Bronchial epithelial cell (primary cell): ENCODE measurements at places on chromosomes 6 and 20.

DNA sequence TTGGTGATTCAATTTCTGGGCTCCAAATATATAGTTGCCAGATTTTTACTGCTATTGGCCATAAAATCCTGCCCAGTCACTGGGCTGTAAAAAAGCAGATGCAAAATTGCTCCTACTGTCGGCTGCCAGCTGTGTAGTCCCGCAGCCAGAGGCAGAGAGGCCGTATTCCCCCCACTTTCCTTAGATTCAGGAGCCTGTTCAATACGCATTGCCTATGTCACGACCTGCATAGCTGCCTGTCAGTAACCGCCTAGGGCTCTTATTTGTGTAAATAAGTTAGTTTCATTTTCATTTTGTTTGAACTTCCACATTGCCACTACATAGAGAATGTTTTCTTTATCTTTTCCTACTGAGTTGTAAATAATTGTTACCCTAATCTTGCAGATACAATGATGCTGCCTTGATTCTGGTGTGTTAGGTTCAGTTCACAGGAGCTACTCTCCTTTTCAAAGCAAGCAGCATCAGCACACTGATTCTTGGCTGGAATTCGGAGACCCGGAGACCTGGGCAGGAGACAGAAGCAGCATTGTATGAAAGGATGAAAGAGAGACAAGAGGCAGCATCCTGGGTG lies 46.0 kb upstream of the UST start:
- DNase-seq, result peak; percentile 37

DNA sequence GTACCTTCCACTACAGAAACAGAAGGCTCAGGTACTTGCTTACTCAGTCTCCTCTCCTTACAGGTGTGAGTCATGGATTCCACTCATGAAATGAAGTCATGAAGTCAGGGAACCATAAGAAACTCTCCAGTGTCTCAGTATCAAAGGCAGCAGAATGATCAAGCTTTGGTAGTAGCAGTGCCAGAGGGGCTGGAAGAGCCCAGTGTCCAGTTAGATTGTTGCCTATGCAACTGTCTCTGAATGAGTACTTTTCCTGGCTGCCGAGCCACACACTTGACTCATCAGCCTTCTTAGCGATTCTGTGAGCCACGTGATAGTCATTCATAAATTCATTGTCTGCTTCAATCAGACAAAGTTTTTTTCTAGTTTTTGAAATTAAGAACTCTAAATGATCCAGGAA lies 52.2 kb upstream of the DTNBP1 start:
- peak; percentile 95 for DNase-seq

DNA sequence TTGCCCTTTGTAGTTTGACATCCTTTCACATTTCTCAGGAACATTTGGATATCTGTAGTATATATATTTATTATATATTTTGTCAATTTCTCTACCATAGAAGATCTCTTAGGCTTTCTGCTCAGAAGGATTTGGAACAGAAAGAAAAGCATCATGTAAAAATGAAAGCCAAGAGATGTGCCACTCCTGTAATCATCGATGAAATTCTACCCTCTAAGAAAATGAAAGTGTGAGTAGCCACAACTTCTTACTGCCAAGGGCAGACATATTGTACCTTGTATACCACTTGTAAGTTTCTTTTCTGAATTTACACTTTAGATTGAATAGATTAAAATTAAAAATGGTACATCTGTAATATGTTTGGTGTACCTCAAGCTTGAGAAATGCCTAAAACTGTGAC lies 31.2 kb downstream of the TPX2 start:
- DNase-seq, result no peak

DNA sequence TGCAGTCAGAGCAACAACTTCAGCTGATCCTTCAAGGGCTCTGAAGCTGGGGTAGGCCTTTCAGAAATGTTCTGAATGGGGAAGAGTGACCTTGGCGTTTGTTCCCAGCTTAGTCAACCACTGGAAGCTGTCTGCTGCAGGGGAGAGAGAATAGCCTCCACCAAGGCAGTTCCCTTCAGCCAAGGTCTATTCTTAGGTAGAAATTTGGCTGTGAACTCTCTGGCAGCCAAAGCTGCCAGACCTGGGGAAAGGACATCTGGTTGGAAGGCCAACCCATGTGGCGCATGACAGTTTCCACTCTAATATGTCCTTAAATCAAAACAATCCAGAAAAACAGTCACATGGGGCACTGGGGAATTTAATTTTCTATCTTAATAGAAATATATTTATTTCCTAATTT lies 60.1 kb downstream of the FBXO5 start:
- DNase-seq, result no peak

DNA sequence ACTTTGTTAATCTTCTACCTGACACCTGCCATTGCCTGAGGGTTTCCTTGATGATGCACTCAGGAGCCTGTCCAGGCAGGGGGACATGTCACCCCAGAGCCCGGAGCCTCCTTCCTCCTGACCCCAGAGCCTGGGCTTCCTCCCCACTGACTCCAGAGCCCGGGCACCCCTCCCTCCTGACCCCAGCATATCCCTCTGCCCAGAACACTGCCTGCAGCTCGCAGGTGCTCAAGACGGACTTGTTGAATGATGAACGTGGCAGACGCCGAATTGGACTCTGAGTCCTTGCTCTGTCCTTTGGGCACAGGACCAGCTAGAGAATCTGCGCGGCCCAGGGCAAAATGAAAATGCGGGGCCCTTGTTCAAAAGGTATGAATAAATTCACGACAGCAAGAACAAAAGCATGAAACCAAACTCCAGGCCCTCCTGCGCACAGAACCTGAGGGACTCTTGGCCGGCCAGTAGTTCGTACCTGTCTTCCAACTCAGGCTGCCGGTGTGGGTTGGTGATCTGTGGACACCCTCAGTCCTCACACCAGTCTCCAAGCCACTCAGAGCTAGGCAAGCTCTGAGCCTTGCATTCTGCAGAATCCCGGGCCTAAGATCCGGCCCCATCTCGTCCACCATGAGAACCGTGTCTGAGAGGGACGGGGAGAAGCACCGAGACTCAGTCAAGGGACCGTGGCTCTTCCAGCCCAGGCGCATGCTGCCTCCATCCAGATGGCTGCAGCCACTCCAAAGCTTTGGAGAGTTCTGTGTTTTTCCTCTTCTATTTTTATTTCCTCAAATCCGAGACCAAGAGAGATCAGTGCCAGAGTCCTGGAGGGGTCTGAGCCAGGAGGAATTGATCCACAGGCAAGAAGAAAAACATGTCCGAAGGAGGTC lies 104.7 kb downstream of the BMP7 start:
- DNase-seq, result no peak

DNA sequence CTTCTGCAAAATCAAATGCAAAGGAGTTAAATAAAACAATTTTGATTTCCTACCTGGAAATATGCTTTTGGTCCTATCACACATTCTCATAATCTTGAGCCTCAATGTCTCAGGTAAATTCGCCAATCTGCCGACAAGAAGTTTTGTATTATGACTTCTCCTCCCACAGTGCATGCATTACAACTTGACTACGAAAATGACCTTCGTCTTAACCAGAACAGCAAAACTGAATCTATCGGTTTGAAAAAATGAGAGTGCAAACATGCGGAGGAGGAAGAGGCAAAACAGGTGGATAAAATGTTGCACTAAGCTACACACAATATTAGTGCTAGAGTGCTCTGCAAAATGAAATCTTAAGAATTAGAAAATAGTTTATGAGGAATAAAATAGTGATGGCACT lies 43.4 kb downstream of the HIVEP2 start:
- no peak for DNase-seq

- DNase-seq, result no peak
Measured at GRCh38 chr6:116491610-116492330, 19.7 kb upstream of the CALHM5 start.

GRCh38 chr20:43975096-43975768 lies 60.6 kb downstream of the TOX2 start:
- DNase-seq, result peak; percentile 85

GRCh38 chr20:6979621-6980020 lies 212.1 kb downstream of the BMP2 start:
- no peak for DNase-seq

DNA sequence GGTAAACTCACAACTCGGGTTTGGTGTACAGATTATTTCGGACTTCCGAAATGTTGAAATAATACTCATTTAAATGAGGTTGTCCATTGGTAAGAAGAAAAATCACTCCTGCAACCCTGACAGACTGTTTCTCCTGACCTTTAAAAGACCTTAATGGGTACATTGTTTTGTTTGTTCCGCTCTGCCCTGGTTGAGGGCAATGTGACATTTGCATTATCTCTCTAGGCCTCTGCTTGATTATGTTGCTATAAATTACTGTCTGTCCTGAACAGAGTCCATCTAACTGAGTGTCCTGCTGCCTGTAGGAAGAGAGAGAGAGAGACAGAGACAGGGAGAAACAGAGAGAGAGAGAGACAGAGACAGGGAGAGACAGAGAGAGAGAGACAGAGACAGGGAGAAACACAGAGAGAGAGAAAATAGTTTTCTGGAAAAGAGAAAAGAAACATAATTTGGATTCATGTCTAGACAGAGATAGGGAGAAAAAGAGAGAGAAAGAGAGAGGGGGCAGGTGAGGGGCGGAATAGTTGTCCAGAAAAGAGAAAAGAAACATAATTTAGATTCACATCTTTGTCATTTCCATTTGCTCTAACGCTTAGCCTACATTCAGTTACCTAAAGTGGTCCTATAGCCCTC lies 83.2 kb downstream of the SHLD1 start:
- no peak for DNase-seq

DNA sequence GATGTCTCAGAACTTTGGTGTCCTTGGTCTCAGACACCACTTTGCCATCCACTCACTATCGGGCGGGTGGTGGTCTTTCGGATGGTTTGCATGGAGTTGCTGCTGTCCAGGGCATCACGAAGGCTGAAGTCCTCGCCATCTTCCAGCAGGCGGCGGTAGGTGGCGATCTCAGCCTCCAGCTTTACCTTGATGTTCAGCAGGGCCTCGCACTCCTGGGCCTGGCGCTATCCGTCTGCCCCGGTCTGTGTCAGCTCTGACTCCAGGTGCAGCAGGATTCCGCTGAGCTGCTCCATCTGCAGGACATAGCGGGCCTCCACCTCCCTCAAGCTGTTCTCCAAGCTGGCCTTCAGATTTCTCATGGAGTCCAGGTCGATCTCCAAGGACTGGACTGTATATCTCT lies 36.0 kb downstream of the ZNF311 start:
- DNase-seq, result no peak

GRCh38 chr20:33437141-33437911 lies 6.2 kb downstream of the SNTA1 start:
- no peak for DNase-seq

GRCh38 chr20:9243986-9244385 lies 175.1 kb downstream of the PLCB4 start:
- no peak for DNase-seq

- DNase-seq, result peak; percentile 42
Measured at GRCh38 chr6:99282479-99283062, 66.9 kb downstream of the FAXC start.

- DNase-seq, result no peak
Measured at GRCh38 chr6:47000842-47001241, 41.3 kb downstream of the ADGRF1 start.

- DNase-seq, result peak; percentile 28
Measured at GRCh38 chr6:85747093-85747492, 104.4 kb upstream of the SYNCRIP start.

- DNase-seq, result peak; percentile 49
Measured at GRCh38 chr6:112296122-112296521, 41.8 kb upstream of the LAMA4 start.

- no peak for DNase-seq
Measured at GRCh38 chr6:167044696-167045095, 45.5 kb downstream of the CEP43 start.

- no peak for DNase-seq
Measured at GRCh38 chr6:167238146-167238693, 52.9 kb upstream of the UNC93A start.

GRCh38 chr20:52978851-52979250 lies 6.7 kb downstream of the TSHZ2 start:
- peak; percentile 50 for DNase-seq

- DNase-seq, result no peak
Measured at GRCh38 chr20:38880952-38881735, 45.1 kb upstream of the FAM83D start.

DNA sequence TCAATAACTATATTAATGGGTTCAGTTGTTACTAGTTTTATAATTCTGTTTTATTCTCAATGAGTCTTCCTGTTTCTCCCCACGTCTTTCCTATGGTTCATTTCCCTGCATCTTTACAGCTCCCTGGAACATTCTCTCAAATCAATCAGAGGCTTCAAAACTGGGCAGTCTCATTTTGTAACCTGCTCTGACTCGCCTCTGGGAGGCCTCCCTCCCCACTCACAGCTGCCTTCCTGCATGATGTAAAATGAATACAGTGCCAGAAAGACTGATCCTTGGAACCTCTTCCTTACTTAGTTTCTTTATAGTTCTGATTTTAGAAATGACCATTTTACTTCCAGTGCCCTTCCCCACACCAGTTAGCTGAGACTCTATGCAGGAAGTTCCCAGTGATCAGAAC lies 103.9 kb downstream of the ESR1 start:
- DNase-seq, result peak; percentile 64

GRCh38 chr6:30891450-30891723 lies 7.1 kb downstream of the DDR1 start:
- DNase-seq, result no peak

DNA sequence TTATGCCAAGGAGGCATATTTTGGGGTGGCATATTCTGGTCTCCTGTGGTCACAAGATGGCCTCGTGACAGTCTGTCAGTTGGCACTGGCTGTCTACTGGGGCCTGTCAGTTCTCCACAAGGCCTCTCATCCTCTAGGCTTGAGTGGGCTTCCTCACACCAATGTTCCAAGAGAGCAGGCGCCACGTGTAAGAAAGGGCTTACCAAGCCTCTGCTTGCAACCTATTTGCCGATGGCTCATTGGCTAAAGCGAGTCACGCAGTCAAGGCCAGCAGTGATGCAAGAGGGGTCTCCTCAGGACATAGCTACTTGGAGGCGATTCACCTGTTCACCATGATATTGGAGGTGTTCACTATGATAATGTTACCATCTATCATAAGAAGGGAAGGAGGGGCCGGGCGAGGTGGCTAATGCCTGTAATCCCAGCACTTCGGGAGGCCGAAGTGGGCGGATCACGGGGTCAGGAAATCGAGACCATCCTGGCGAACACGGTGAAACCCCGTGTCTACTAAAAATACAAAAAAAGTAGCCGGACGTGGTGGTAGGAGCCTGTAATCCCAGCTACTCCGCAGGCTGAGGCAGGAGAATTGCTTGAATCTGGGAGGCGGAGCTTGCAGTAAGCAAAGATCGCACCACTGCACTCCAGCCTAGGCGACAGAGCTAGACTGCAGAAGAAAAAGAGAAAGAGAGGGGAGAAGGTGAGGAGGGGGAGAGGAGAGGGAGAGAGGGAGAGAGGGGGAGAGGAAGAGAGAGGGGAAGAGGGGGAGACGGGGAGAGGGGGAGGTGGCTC lies 35.3 kb downstream of the C6orf52 start:
- no peak for DNase-seq

- DNase-seq, result no peak
Measured at GRCh38 chr6:157892363-157892877, 69.4 kb downstream of the SNX9 start.

GRCh38 chr6:31737991-31738979 lies 1.5 kb upstream of the MSH5 start:
- DNase-seq, result peak; percentile 77
